ENCODE measurements at places on chromosomes 16 and 17. TPM values are rescaled to one million over a fixed set of nuclear protein-coding genes. Genes with fewer than 3 reads are reported as not detected.

DNA sequence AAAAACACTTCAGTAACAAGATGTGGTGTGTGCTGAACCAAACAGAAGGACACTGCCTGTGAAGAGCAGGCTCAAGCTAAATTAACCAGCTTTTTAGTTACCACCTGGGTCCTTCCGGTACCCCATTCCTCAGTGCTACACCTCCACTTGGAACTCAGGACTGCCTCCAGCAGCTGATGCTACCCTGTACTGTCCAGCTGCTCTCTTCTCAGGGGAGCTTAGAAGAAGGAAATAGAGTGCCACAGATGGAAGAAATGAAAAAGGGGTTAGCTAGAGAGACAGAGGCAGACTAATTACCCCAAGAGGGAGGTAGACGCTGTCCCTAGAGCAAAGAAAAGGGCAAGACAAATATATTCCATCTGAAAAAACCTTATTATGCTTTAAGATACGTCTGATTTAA lies 5.7 kb downstream of the MED13 start:
- no peak overlapping the region for H3K4me3 ChIP-seq
- peaks cover 8% of the 10 kb centered on the region for H3K36me3 ChIP-seq
- no peak for DNase-seq
- H3K4me1 ChIP-seq = peaks cover 58% of the 10 kb centered on the region
- H3K27me3 ChIP-seq = no peaks in the 10 kb centered on the region

GRCh38 chr17:28698253-28698941 lies 13.3 kb downstream of the PROCA1 start:
- H3K4me1 ChIP-seq = no peaks in the 10 kb centered on the region
- H3K27ac ChIP-seq = no peak overlapping the region
- H3K27me3 ChIP-seq = no peaks in the 10 kb centered on the region
- H3K4me3 ChIP-seq = no peak overlapping the region

DNA sequence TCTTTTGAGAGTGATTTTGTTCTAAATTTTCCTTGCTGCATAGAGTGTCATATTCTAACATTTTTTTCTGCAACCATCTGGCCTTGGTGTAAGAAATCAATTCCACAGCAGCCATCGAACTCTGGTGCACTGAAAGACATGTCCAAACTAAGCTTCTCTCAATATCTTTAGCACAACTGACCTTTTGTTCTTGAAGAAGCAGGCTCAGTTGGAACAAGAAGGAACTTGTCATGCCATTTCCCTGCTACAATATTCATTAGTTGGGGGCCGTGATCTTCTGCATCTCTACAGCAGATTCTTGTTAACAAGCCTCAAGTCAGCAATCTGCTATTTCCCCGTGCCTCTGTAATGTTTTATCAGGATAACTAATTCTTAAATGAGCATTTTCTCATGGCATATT lies 1305.6 kb downstream of the CDH11 start:
- no peak overlapping the region for H3K4me3 ChIP-seq
- H3K4me1 ChIP-seq = no peaks in the 10 kb centered on the region
- H3K36me3 ChIP-seq = peaks cover 1% of the 10 kb centered on the region
- H3K27ac ChIP-seq = no peak overlapping the region

DNA sequence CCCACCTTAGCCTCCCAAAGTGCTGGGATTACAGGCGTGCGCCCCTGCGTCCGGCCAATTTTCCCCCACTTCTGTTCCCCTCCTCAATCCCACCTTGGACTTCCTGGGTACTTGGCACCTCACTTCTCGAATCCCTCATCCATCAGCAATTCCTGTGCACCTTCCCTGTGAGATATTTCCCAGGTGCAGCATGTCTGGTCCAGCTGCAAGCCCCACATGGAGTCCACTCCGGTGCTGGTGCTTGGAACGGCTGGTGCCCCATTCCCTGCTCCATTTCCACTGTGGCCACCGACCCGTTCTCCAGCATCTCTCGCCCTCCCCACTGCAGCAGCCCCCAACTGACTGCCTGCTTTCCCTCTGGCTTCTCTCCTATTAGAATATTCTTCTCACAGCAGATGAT lies 35.3 kb downstream of the NOL11 start:
- no peaks in the 10 kb centered on the region for H3K27me3 ChIP-seq
- no peak for DNase-seq

GRCh38 chr17:27294689-27295630 lies 1.0 kb downstream of the WSB1 start:
- peak; percentile 40 for DNase-seq
- H3K36me3 ChIP-seq = peaks cover 6% of the 10 kb centered on the region
- H3K27me3 ChIP-seq = no peaks in the 10 kb centered on the region
- H3K4me1 ChIP-seq = peaks cover 50% of the 10 kb centered on the region
- peak overlapping the region; percentile 97 for H3K4me3 ChIP-seq

GRCh38 chr16:2211923-2212347 lies 1.3 kb upstream of the BRICD5 start:
- DNase-seq = no peak
- H3K27me3 ChIP-seq = no peaks in the 10 kb centered on the region
- no peak overlapping the region for H3K27ac ChIP-seq
- peaks cover 43% of the 10 kb centered on the region for H3K4me1 ChIP-seq
- H3K4me3 ChIP-seq = peak overlapping the region; percentile 63
- peaks cover 2% of the 10 kb centered on the region for H3K36me3 ChIP-seq

- H3K36me3 ChIP-seq = peaks cover 3% of the 10 kb centered on the region
- H3K27me3 ChIP-seq = no peaks in the 10 kb centered on the region
- DNase-seq = no peak
- H3K4me1 ChIP-seq = no peaks in the 10 kb centered on the region
- H3K27ac ChIP-seq = no peak overlapping the region
These were observed 12.3 kb downstream of the NR1D1 start for GRCh38 chr17:40087903-40088718.

DNA sequence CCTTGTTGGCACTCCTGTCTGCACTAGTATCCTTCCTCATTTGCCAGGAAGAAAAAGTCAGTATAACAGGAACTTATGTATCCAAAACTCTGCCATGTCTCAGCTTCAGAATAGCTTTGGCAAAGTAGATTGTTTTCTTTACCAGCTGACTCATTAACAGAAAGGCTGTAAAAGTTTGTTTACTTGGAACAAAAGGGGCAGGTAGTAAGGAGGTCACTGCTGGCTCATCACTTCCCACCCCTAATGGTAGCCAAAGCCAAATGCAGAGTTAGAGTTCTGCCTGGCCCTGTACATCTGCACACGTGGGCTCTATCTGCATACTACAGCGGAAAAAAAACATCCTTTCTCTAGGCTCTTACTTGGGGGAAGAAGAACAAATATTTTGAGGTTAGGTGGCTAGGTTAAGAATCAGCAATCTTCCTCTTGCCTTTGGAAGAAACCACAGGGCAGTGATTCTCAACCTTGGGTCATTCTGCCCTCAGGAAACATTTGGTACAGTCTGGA lies 90.9 kb upstream of the BCAR1 start:
- no peak overlapping the region for H3K4me3 ChIP-seq
- no peak for DNase-seq
- H3K27me3 ChIP-seq = no peaks in the 10 kb centered on the region
- no peak overlapping the region for H3K27ac ChIP-seq
- H3K36me3 ChIP-seq = peaks cover 3% of the 10 kb centered on the region

DNA sequence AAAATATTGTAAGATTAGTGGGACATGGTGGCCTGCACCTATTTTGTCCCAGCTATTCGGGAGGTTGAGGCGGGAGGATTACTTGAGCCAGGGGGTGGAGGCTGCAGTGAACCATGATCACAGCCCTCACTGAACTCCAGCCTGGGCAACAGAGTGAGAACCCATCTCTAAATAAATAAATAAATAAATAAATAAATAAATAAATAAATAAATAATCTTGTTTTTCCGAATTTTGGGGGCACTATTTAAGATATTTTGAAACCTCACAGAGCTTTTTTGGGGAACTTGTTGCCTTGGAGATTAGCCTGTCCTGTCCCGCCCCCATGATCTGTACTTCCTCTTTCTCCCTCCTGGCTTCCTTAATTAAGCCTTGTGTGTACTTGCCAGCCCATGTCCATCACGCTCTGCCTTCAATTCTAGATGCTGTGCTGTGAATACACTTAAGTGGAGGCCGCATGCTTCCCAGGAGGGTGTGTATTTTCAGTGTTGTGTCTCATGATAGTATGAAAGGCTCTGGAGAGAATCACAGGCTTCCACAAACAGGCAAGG lies 4.4 kb downstream of the LGALS9 start:
- no peak overlapping the region for H3K4me3 ChIP-seq
- DNase-seq = no peak
- peak overlapping the region; percentile 6 for H3K27ac ChIP-seq
- H3K36me3 ChIP-seq = peaks cover 3% of the 10 kb centered on the region
- H3K27me3 ChIP-seq = no peaks in the 10 kb centered on the region

DNA sequence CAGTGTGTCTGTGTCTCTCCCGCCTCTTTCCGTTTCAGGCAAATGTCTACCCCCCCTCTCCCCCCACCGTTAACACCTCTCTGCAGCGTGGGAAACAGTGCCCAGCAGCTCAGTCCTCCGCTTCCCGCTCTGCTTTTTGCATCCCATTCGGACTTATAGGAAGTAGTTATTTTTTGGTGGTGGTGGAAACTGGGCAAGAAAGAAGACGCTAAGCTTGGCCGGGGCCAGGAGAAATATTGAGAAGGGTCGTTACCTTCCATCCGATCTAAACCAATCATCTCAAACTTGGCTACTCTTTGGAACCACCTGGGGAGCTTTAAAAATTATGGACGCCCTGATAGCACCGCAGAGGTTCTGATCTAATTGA lies 499 bp upstream of the HLF start:
- H3K36me3 ChIP-seq = no peaks in the 10 kb centered on the region
- peaks cover 89% of the 10 kb centered on the region for H3K27me3 ChIP-seq
- H3K4me1 ChIP-seq = peaks cover 14% of the 10 kb centered on the region
- peak overlapping the region; percentile 66 for H3K4me3 ChIP-seq
- H3K27ac ChIP-seq = no peak overlapping the region
- DNase-seq = no peak

DNA sequence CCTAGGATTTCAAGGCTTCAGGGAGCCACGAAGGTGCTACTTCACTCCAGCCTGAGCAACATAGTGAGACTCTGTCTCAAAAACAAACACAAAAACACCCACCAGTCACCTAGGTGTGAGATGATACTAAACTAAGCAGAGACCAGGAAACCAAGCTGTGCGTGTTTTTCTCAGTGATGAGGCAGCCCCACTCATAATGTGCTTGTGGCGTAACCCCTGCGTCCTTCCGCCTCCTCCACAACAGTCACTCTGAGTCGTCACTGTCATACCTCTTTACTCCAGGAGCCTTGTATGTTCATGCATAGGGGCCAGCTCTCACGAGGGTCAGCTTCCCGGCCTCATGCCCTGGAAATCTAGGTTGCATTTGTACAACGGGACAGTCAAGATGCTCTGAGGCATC lies 31.1 kb upstream of the SLC47A1 start:
- peak; percentile 73 for DNase-seq
- no peaks in the 10 kb centered on the region for H3K36me3 ChIP-seq
- H3K4me1 ChIP-seq = peaks cover 6% of the 10 kb centered on the region
- no peak overlapping the region for H3K27ac ChIP-seq
- no peak overlapping the region for H3K4me3 ChIP-seq

- H3K4me1 ChIP-seq = peaks cover 25% of the 10 kb centered on the region
- H3K36me3 ChIP-seq = peaks cover 5% of the 10 kb centered on the region
- DNase-seq = no peak
- H3K27me3 ChIP-seq = peaks cover 28% of the 10 kb centered on the region
These were observed 10.3 kb downstream of the CD300LB start for GRCh38 chr17:74520790-74521480.

GRCh38 chr16:54627616-54628015 lies 303.0 kb upstream of the IRX5 start:
- H3K27me3 ChIP-seq = peaks cover 12% of the 10 kb centered on the region
- H3K27ac ChIP-seq = no peak overlapping the region
- no peaks in the 10 kb centered on the region for H3K36me3 ChIP-seq
- DNase-seq = no peak
- H3K4me1 ChIP-seq = no peaks in the 10 kb centered on the region

- peak overlapping the region; percentile 48 for H3K4me3 ChIP-seq
- DNase-seq = no peak
- peaks cover 10% of the 10 kb centered on the region for H3K36me3 ChIP-seq
- peak overlapping the region; percentile 71 for H3K27ac ChIP-seq
- H3K27me3 ChIP-seq = no peaks in the 10 kb centered on the region
These were observed 154.2 kb downstream of the VPS53 start for GRCh38 chr17:560432-560873.

DNA sequence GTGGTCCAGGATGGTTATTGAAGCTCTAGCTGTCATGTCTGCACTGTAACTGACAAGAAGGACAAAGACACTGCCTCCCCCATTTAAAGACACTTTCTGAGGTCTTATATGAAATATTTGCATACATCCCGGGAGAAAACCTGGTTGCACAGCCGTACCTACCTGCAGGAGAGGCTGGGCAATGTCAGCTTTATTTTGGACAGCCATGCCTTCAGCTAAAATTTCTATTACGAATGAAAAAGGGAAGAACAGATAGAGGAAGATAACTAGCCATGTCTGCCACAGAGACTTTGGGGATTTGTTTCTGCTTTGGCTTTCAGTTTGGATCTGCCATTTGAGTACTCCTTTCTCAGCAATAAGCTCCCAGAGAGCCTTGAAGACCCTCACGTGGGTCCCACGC lies 19.0 kb downstream of the SLC7A6 start:
- H3K27ac ChIP-seq = peak overlapping the region; percentile 95
- H3K4me3 ChIP-seq = peak overlapping the region; percentile 48
- no peak for DNase-seq
- H3K36me3 ChIP-seq = peaks cover 12% of the 10 kb centered on the region
- H3K27me3 ChIP-seq = no peaks in the 10 kb centered on the region

GRCh38 chr16:73848993-73849392 lies 447.6 kb upstream of the PSMD7 start:
- H3K27me3 ChIP-seq = no peaks in the 10 kb centered on the region
- H3K27ac ChIP-seq = no peak overlapping the region
- no peak for DNase-seq
- H3K36me3 ChIP-seq = no peaks in the 10 kb centered on the region
- no peaks in the 10 kb centered on the region for H3K4me1 ChIP-seq
- H3K4me3 ChIP-seq = no peak overlapping the region

Gene RBFOX1
- total RNA-seq = not detected

Gene MYL11
- not detected for total RNA-seq

Gene RAP1GAP2
- total RNA-seq = 0.50 TPM

Gene CD300A
- total RNA-seq = 7.2 TPM

Gene AKAP10
- total RNA-seq = 31.3 TPM

Gene CDH8
- not detected for total RNA-seq

Gene TNFSF13
- 7.8 TPM for total RNA-seq

Gene EMP2
- total RNA-seq = 0.07 TPM

Gene GPRC5B
- total RNA-seq = not detected

Gene DHX58
- 62.0 TPM for total RNA-seq

Gene VPS9D1
- 6.5 TPM for total RNA-seq
